ENCODE measurements at places on chromosomes 3 and 15.

DNA sequence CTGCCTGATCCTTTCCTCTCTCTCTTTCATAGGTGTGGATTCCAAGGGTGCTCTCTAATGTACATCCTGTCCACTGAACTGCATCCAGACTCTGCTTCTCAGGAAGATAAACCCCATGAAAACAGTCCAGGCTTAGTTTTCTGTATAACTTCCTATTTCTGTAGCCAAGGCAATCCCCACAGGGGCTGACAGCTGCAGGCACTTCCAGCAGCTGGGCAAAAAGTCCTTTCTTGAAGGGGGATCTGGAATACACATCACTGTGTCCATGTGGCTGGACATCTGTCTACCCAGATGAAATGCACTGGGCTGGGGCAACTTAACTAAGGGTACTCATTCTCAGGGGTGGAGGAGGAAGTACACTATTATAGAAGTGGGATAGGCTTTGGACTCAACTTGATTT, 72.2 kb downstream of the NR1D2 start:
- no peak for DNase-seq

DNA sequence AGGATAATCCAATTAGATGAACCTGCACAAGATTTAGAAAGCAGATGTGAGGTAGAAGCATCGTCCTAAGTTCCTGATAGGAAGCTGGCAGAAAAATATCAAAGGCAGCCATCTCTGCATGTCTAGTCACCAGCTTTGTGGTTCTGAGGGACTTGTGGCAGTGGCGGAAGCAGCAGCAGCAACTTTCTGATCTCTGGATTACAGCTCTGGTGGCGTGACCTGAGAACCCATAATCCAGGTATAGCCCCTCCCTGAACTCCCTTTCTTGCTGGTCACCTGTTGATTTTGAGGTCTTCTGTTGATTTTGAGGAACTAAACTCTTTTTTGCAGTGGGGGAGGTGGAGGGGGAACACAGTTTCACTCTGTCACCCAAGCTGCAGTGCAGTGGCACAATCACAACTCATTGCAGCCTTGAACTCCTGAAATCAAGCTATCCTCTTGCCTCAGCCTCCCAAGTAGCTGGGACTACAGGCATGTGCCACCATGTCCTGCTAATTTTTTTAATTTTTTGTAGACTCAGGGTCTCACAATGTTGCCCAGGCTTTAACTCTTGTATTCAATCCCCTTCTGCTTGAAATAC, 7.9 kb downstream of the FSIP1 start:
- DNase-seq = no peak

DNA sequence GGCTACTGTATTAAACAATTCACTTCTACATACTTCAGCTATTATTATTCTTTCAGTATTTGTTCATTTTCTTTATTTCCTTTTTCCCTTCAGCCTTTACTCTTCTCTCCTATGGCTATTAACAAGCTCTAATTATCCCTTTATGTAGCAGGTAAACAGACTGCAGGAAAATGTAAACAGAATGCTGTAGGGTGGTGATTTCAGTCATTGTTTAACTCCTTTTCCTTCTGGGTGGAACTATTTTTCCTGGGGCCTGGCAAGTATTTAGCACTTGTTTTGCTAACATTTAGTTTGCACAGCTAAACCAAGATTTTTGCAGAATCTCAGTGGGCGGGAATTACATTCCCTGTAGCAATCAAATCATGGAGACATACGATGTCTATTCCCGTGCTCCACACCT, 14.4 kb downstream of the RARB start:
- DNase-seq = no peak

GRCh38 chr15:69288531-69289341, 10.0 kb upstream of the PAQR5 start:
- no peak for DNase-seq

GRCh38 chr15:67188551-67189218, 65.8 kb downstream of the AAGAB start:
- DNase-seq = no peak
